ENCODE measurements at places on chromosomes 5 and 9.
A peak's percentile ranks its signal among the peaks of the same experiment; 100 is the strongest.

GRCh38 chr5:132006331-132007120 lies 4.9 kb downstream of the ACSL6 start:
- no peak for DNase-seq

DNA sequence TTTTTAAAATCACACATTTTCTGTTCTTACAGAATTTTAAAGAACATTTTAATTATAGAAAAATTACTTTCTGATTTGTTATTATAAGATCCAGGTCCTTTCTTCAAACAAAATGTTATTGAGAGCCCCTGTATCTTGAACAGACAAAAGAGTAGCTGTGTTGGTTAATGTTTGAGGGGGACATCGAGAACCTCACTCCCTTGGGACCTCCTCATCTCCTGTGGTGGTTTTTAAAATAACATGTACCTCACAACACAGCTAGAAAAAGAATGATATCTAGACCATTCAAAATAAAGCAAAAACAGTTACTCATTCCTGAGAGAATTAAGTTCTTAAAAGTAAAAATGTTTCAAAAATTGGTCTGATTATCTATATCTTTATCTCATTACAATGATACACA lies 54.7 kb downstream of the VCAN start:
- no peak for DNase-seq

DNA sequence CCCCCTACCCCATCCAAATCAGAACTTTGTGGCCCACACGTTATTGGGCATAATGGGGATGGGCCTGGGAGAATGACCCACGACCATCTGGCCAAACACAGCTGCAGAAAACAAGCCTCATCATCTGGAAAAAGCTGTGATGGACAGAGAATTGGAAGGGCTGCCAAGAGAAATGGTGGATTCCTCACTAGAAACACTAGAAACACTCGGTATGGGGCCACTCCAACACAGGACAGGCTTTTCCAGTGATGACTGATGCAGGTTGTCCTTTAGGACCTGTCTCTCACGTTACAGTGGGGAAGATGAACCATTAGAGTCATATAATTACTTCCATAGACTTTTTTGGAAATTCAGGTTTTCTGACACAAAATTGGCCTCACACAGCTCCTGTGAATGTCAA lies 172.4 kb upstream of the TARS1 start:
- DNase-seq, result no peak

- peak; percentile 86 for DNase-seq
Observed at GRCh38 chr9:128098297-128099230, 29.0 kb downstream of the PTGES2 start.

GRCh38 chr5:96256795-96257470 lies 176.1 kb downstream of the PCSK1 start:
- no peak for DNase-seq

- DNase-seq, result no peak
Observed at GRCh38 chr5:42779083-42779482, 22.5 kb downstream of the CCDC152 start.

GRCh38 chr5:82620957-82621600 lies 342.9 kb upstream of the RPS23 start:
- no peak for DNase-seq

GRCh38 chr9:77544546-77544945 lies 103.6 kb downstream of the GNA14 start:
- DNase-seq, result no peak

DNA sequence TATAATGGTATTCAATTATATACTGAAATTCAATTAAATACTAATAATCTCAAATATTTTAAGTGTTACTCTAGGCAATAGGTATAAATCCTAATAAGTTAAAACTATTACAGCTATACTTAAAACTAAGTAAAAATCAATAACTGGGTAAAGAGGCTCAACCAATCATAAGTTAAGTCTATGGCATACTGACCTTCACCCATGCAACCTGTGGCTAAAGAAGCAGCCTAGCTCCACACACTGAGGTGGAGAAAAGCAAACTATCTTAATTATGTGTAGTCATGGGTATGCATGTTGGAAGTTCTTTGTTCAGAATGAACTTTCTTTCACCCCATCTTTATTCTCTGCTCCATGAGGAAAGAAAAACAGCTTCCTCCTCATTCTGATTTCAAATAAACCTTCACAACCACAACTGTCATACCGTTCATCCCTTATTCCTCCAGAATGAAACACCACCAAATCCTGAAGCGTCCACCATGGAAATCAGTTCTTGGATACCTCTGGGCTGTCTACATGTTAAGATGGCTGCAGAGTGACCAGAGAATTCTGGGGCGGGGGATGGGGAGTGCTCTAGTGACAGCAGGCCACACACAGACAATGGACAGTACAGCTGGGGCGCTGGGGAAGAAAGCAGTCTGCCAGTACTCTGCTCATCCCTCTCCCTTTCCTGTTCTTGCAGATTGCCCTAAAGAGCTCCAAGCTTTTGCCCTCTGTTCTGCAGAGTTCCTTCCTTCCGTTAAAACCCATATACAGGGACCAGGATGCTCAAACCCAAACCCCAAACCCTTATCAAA lies 62.3 kb downstream of the RIGI start:
- DNase-seq, result no peak

- no peak for DNase-seq
Observed at GRCh38 chr5:133866160-133866902, 102.1 kb downstream of the C5orf15 start.

DNA sequence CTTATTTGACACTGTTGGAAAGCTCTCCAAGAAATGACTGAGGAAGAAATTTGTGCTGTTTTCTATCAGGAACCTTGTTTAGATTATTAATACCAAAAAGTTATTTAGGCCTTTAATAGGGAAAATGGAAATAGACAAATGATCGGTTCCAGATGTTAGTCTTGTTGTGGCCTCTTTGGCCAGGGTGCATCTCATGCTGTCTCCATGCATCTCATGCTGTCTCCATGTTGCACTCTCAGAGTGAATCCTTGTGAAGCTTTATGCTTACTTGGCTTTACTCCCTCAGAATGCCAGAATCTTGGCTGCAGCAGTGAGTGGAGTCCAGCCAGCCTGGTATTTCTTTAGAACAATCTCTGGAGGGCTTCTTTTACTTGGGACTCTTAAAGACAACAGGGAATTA lies 185.5 kb downstream of the ARHGAP26 start:
- no peak for DNase-seq

DNA sequence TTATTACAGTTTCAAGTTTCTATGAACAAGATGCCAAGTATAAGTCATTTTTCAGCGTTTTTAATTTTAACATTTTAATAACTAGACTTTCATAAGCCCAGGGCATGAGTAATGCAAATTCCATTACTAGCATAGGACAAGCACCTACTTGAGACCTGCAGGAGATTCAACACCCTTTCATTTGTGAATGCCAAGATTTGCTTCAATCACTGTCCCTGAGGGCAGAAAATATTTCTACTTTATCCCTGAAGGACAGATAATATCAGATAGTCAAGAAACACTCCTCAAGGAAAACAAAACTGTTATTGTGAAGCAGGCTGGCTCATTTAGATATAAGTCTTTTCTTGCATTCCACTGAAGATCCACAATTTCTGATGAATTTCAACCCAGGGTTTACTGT lies 27.7 kb upstream of the ZNF622 start:
- no peak for DNase-seq

GRCh38 chr5:138803285-138803684 lies 50.1 kb downstream of the CTNNA1 start:
- no peak for DNase-seq

GRCh38 chr5:52010454-52010853 lies 627.2 kb downstream of the ISL1 start:
- DNase-seq, result no peak

GRCh38 chr5:73121119-73121463 lies 716 bp downstream of the TMEM171 start:
- DNase-seq, result no peak

DNA sequence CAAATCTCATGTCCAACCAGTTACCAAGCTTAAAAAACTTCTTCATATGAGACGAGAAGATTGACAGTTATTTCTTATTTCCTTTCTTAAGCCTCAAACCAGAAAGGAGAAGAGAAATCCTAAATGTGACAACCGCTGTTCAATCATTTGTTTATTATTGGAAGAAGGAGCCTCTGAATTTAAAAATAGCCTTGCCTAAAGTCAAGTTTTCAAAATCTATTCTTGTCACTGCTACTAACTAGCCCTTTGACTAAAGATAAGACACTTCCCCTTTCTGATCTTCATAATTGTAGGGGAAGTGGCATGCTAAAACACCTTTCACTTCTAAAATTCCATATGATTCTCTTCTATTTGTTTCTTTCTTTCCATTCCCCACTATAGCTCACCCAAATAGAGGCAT lies 106.2 kb upstream of the EMB start:
- DNase-seq, result no peak

GRCh38 chr9:112334432-112334841 lies 1.0 kb upstream of the PTBP3 start:
- DNase-seq, result peak; percentile 61

DNA sequence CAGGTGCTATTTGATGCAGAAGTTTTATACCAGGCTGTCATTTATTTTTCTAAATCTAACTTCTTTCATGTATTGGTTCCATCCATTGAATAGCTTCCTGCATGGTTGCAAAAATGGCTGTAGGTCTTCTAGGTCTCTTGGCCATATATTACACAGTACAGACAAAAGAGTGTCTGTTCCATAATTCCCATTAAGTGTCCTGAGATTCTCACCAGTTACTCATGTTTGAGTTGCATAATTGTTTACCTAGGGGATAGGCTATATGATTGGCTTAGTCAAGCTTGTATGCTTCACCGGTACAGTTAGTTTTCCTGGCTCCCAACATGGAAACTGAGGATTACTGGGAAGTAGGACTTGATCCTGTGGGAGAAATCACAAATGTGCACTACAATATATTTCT lies 399.4 kb upstream of the NUDT12 start:
- no peak for DNase-seq

DNA sequence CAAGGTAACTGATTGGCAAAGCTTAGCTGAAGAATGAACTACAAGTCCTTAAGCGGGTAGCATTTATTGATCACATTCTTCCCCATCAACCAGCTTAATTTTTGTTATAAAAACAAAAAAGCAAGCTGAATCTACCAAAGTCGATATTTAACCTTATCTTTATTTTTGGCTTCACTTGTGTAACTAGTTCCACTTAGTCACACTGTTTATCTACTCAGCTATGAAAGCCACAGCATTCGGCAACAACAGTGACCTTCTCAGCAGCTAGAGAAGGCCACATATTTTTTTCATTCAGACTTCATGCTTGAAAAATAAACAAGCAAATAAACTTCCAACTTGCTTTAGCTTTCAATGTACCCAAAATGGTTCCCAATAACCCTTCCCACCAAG lies 69.4 kb downstream of the KLHL3 start:
- DNase-seq, result no peak

- DNase-seq, result no peak
Observed at GRCh38 chr9:87195306-87195705, 248.0 kb upstream of the GAS1 start.

- DNase-seq, result no peak
Observed at GRCh38 chr5:120358949-120359348, 105.2 kb upstream of the PRR16 start.

- DNase-seq, result no peak
Observed at GRCh38 chr9:90515510-90515909, 127.1 kb downstream of the DIRAS2 start.

GRCh38 chr5:40976836-40977235 lies 67.5 kb downstream of the C7 start:
- no peak for DNase-seq

DNA sequence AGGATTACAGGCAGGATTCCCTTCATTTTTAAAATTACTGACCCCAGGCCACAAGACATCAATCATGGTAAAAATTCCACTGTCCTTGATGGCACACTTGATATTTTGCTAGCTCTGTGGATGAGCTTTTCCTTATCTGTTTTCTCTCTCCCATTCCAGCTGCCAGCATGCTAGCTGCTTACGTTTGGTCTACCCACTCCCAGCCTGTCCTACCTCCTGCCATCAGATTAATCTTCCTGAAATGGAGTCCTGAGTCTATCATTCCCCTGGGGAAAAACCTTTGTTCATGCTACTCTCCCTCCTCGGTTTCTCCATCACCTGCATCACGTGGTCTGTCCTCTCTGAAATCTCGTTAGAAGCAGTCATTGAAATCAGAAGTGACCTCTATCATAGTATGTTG lies 108.9 kb downstream of the F2RL2 start:
- DNase-seq, result no peak

DNA sequence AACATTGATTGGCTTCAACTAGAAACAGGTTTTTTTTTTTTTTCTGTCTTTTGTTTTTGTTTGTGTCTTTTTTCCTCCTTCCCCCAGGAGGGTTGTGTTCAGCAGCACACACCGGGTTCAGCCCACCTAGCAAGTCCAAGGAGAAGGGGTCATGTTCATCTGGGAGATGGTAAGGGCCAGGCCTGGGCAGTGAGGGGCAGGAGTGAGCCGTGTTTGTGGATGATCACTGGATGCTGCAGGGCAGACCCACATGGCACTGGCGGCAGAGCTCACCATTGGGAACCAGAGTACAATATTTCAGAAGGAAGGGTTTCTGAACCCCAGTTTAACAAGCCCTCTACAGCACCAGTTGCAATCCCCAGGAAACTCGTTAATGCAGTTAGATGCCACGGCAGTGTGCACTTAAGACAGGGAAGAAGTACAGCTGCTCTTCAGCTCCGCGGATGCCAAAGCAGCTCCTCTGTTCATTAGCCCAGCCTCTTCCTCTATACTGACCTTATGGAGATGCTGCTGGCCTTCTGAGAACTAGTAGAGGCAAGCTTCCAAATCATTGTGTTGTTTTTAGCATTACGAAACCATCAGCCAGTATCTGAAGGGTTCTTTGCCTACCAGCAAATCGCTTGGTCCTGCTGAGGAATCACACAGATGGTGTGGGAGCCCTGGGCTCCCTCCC lies 508.2 kb upstream of the WWC1 start:
- DNase-seq, result no peak

DNA sequence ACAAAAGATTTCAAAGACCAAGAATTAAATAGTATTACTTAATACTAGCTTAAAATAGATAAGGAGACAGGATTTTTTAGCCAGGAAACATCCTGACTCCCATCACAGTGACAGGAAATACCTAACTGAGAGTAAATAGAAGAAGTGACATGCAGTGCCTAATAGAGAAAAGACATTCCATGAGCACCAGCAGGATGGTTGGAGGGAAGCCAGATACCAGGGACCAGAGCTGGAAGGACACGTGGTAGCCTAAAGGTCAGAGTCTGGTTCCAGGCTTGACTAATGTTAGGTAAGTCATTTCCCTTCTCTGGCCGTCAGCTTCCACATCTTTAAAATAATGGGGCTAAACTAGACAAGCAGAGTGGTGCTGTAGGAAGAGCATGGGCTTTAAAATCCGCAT lies 41.6 kb downstream of the CDK5RAP2 start:
- DNase-seq, result no peak

DNA sequence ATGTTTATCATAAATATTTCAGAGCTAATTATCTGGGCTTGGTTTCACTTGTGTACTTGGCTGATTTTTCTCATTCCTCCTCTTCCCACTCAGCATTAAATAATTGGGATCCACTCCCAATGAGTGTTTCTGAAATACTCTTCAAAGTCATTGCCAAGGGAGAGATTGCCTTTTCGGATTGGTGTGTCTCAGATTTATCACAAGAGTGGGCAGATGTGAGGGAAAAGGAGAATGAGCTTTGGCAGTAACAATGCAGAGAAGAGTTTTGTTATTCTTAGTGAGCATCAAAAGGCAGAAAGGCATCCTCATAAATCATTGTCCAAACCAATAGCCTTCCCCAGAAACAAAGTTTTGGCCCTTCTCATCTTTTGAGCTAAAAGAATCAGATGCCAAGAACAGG lies 79.2 kb downstream of the SEMA5A start:
- no peak for DNase-seq

All from CD4-positive, alpha-beta T cell treated with Interleukin-4 for 1 hour (primary cell).